ENCODE measurements at places on chromosomes 11 and 22. TPM values are rescaled to one million over a fixed set of nuclear protein-coding genes. Genes with fewer than 3 reads are reported as not detected.

DNA sequence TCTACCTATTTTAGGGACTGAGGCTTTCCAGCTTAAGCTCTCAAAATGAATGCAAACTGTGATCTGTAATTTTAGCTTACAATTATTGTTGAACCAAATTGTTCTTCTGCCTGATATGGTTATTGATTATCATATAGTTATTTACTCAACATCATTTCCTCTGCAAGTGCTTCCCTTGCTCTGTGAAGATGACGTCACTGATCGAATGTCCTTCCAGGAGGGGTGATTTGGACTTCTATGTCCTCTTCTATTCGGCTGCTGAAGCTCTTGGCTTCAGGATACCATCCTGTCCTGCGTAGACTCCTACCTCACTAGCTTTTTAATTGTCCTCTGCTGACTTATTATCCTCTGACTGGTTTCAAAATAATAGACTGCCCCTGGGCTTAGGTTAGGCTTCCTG is 137.4 kb upstream of the LARGE1 start:
- no peak for DNase-seq

DNA sequence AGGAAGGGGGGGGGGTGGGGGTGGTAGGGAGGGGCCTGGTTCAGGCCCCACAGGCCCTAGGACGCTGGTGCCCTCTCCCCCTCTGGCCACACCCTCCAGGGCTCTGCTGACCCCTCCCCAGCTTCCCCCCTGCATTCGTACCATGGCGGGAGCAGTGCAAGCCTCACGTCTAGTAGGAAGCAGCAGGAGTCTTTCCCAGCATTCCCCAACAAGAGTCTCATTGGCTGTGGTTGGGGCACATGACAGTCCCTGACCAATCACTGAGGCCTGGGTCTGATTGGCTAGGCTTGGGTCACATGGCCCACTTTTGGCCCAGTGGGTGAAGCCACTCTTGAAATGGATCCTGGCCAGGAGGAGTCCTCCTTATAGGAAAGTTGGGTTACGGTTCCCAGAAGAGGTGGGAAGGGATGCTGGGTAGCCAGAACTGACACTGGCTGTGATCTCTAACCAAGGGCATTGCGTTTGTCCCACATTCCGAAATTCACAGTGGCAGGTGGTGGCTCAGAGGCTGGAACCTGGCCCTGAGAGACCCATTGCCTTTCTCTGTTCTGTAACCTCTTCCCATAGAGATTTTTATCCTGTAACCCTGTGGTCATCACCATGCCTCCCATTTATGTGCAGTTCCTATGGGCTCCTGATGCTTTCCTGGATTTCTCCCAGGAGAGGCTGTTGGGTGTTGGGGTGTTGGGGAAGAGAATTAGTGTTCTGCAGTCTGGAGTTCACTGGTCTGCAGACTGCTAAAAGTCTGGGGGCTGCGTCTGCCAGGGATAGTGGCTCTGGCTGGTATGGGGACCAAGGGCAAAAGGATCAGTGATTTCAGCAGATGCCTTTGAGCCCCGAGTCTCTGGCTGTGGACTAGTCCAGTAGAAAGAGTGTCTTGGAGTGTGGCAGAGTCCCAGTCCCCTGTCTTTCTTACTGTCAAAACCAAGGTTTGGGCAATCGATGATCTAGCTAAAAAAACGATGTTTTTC is 58.9 kb upstream of the MYEOV start:
- DNase-seq, result no peak

- DNase-seq, result peak; percentile 28
Measured at GRCh38 chr11:69630017-69630416, 10.9 kb upstream of the CCND1 start.

- no peak for DNase-seq
Measured at GRCh38 chr22:20781272-20781990, 7.5 kb downstream of the SERPIND1 start.

- peak; percentile 50 for DNase-seq
Measured at GRCh38 chr11:64809781-64810241, 540 bp downstream of the MEN1 start.

DNA sequence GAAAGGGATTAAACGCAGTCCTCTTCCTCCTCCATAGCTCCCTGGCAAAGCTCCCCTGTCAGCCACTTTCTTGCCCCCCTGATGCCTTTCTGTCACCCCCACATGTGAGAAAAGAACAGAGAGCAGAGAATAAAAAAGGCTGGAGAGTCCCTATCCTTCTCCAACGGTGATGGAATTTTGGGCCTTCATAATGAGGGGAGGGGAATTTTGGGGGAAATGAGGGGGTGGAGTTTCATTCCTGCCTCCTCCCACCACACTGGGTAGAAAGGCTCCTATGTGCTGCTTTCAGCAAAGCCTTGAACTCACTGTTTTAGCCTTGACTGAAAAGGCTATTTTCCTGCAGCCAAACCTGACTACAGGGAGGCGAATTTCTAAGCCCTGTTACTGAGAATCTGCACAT is 59.3 kb downstream of the C11orf58 start:
- no peak for DNase-seq

DNA sequence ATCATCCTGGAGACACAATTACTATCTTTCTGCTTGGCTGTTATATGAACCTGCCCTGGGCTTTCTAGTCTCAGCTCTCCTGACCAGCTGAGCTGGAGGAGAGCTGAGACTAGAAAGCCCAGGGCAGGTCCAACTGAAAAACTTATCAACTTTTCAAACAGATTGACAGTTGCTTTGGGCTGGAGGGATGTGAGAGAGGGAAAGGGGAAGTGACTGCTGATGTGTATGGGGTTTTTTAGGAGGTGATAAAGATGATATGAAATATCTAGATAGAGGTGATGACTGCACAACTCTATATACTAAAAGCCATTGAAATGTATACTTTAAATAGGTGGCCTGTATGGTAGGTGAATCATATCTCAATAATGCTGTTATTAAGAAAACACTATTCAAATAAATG is 60.2 kb upstream of the CHRM4 start:
- no peak for DNase-seq

- no peak for DNase-seq
Measured at GRCh38 chr11:9385327-9385899, 961 bp downstream of the IPO7 start.

Gene MGAT3
- not detected for total RNA-seq

- DNase-seq, result peak; percentile 64
Measured at GRCh38 chr11:26297189-26297975, 34.5 kb upstream of the ANO3 start.

Gene LDHAL6A
- not detected for total RNA-seq

DNA sequence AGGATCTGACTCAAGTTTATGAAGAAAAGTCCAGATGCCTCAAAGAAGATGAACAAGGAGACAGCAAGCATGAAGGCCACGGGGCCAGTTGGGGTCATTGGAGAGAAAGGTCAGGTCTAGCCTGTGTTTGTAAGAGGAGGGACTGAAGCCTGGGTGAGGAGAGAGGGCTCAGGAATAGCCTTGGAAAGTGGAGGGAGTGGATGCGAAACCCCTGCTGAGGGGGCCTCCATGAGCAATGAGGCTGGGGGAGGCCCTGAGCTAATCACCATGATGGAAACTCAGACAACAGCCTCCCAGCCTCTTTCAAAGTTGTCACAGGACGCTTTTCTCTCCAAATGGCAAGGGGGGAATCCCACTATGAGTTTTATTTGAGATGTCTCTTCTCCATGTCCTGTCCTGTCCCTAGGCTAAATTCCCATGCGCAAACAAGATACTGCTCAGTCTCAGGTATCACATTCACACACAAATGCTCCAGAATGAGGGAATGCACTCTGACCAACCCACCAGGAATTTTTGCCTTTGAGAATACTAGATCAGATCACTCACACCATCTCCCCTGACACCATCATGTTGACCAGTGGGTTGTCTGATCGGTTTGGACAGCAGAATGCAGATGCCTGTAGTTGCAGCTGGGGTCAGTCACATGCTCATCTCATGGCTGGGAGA is 51.3 kb upstream of the TOP3B start:
- no peak for DNase-seq

Gene TMEM126A
- 34.9 TPM for total RNA-seq

Gene KRTAP5-1
- not detected for total RNA-seq

Gene OOSP1
- total RNA-seq, result not detected

DNA sequence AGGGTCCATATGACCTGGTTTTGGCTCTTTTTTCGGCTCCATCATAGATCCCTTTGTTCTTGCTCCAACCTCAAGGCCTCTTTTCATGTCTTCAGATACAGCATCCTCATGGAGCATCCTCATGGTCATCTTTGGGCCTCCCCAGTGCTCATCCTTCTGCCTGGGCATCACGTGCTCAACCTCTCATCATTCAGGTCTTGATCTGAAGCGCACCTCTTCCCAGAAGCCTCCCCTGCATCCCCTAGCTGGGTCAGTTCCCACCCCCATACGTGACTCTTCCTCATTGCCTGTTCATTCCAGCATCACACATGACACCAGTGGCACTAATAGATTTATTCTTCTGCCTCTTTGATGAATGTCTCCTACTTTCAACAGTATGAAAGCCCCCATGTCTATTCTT is 192.2 kb downstream of the MIAT start:
- DNase-seq, result no peak

DNA sequence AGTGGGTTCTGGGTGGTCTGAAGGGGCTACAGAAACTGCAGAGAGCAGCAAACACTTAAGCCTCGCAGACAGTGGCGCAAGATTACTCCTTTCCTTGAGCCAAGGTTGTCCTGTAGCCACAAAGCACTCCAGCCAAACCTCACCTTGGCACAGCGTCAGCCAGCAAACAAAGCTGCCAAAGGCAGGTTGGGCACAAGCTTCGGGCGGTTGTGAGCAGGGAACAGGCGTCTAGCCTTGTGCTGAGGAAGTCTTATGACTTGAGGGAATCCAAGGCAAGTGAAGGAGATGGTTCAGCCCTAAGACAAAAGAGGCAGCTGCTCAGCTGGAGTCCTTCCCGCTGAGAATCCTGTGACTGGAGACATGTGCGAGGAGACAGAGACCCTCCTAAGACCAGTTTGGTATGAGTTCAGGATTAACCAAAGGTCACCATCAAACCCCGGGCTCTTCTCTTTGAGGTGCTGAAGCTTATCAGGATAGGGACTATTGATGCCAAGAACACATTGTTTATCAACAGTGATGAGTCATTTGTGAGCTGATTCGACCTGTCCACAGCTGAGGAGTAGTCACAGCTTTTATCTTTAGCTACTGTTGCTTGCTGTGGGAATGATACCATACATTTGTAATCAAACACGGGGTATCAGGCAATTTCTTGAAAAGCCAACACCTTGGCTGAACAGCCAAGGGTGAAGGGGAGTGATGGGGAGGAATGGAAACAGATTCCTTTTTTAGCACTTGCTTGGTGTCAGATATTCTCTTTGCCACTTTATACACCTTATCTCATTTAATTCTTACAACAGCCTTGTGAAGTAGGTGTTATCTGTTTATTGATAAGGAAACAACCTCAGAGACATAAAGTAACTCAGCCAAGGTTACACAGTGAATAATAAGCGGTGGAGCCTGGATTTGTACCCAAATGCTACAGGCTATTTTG is 4.6 kb downstream of the ADM start:
- peak; percentile 94 for DNase-seq

DNA sequence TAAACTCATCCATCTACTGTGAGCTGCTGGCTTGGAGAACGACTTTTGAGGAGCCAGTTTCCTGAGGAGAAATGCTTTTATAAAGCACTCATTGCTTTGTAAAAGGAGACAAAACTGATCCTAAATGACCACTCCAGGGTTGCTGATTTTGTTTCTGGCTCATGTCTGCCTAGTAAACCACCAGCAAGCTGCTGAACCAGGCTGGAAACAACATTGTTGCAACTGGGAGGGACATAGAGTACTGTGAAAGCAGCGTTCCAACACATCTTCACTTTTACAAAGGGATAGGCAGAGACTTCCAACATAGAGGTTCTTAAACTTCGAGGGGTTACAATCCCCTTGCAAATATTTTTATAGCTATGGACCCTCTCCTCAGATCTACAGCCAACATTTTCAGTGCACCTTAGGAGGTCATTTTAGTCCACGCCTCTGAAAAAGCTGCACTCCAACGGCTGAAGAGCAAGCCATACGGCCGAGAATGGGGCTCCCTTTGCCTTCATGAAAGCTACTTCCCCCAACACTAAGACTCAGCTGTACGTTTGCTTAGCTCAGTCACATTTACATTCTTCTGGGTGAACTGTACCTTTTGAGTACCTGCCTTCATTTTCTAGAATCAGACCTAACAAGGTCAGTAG is 54.7 kb downstream of the PANX1 start:
- no peak for DNase-seq
